SW480 (cell line): ENCODE measurements at places on chromosomes 3 and 15.
A peak's percentile ranks its signal among the peaks of the same experiment; 100 is the strongest.

DNA sequence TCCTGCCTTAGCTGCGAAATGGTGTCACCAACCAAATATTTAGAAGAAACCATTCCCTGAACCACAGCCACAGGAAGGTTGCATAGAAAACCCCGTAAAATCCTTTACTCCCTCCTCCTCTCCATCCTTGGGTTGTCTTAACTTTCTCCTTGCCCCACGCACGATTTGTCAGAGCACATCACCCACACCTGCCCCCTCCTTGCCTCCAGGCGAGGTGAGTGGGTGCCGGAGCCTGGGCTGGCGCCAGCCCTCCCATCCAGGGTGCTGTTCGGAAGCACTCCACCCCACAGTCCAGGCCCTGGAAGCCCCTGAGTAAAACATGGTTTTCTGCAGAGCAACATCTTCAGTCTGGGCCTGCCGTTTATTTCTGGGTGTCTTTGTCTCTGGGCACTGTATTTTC, 3.7 kb downstream of the GHRL start:
- DNase-seq = no peak

- DNase-seq = no peak
These were observed 466.0 kb upstream of the NR2F2 start for GRCh38 chr15:95864467-95864886.

GRCh38 chr3:78647726-78648125, 1120.1 kb downstream of the ROBO1 start:
- DNase-seq = no peak

- no peak for DNase-seq
These were observed 163.8 kb upstream of the RGMA start for GRCh38 chr15:93252780-93253179.

DNA sequence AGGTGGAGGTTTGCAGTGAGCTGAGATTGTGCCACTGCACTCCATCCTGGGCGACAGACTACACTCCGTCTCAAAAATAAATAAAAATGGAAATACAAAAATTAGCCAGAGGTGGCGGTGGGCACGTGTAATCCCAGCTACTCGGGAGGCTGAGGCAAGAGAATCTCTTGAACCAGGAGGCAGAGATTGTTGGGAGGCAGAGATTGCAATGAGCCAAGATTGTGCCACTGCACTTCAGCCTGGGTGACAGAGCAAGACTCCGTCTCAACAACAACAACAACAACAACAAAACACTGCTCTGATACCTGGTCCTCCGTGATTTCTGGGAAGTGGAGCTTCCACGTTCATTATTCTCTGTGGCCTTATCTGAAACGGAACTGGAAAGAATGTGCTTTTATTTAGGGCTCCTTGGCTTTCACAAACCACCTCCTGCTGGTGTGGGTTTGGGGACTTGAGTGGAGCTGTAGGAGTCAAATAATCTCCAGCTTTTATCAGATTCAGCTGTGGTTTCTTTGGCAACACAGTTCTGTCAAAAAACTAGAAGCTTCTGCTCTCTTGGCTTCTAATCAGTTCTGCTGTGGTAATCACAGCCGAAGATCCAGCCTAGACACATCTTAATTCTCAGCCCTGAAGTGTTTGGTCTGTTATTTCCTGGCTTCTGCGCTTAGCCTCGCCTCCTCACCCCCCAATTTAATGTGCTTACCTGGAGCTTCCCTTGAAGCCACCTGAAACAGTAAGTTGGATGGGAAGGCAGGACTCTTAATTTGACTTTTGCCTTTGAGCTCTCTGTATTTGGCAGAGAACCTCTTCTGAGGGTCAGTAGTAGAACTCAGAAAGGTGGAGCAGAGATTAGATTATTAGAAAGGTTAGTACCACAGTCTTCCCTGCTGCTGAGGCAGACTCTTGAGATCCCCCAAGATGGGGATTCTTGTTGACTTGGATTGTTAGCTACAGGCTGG, 21.4 kb downstream of the IRAK2 start:
- no peak for DNase-seq

- DNase-seq = no peak
These were observed 10.4 kb upstream of the SEC13 start for GRCh38 chr3:10331320-10331719.

- no peak for DNase-seq
These were observed 47.3 kb upstream of the BCL6 start for GRCh38 chr3:187792521-187792920.

- DNase-seq = no peak
These were observed 1.2 kb downstream of the SIDT1 start for GRCh38 chr3:113533534-113533892.

DNA sequence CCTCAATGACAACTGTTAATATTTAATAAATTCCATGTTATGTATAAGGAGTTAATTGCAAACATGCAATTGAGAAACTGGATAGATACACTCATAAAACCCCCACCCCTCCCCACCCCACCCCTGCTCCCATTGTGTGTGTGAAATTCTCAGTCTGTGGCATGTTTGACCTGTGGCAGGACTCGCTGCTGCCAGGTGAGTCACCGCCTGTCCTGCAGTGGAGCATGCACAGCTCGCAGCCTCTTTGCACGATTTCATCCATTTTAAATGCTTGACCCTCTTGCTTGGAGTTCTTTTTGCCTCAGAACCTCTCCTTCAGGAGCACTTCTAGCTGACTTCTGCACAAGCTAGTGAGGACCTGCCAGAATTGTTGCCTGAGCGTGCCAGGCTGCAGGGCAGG, 5.3 kb upstream of the APEH start:
- peak; percentile 54 for DNase-seq
